ENCODE measurements at places on chromosomes 5 and 9.
A peak's percentile ranks its signal among the peaks of the same experiment; 100 is the strongest.

DNA sequence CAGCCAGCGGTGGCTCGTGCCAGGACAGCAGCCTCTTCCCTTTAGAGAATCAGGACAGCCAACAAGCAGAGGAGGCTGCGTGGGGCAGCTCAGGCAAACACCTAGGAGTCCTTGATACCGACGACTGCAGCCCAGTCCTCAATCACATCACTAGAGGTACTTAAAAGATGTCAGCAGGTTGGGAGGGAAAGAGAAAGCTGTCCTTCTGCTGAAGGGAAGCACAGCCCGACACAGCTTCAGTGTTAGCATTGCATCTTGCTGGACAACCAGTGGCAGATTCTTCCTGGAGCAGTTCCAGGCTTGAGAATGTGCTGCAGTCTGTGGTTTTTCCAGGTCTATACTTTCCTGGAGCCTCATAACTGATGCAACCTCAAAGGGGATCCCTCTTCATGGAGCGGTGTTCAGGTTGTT lies 230.5 kb downstream of the SYK start:
- DNase-seq = no peak

DNA sequence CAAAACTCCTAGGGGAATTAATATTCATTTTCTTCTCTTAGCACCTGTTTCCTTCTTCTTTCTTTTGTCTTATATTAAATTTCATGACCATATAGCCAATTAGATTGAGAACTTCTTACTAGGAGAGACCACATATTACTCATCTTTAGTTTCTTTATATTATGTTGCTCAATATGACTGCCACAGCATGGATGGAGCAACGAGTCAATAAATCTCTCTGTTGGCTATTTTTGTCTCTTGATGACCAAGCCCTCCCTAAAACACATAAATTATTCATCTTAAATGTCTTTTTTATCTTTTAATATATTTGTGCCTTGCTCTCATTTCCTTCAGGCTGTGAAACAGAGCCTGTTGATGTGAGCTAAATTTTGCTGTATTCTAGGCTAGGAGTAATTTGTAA lies 123.0 kb downstream of the ADAMTSL1 start:
- DNase-seq = no peak

GRCh38 chr5:87361031-87361445 lies 51.7 kb downstream of the CCNH start:
- DNase-seq = no peak

DNA sequence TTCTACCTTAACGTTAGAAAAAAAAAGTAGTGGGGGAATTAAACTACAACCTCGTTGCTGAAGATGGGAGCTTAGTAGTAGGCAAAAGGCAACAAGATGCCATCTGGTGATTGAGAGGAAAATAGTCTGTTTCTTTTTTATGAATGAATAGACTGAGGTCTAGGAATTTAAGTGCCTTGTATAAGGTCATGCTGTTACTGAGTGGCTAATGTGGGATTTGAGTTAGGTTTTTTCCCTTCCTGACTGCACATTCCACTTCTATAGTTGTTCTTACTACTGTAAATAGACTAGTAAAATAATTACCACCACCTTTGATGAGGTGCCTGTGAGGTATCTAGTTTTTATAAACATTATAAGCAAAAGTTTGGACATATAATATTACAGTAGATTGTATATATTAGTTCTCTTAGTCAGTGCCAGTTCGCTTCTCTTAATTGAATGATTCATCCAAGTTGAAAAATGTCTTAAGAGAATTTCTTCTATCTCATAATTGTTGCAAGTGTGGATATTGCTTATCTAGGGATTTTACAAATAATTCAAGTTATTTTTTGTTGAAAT lies 19.1 kb downstream of the FSD1L start:
- DNase-seq = no peak

DNA sequence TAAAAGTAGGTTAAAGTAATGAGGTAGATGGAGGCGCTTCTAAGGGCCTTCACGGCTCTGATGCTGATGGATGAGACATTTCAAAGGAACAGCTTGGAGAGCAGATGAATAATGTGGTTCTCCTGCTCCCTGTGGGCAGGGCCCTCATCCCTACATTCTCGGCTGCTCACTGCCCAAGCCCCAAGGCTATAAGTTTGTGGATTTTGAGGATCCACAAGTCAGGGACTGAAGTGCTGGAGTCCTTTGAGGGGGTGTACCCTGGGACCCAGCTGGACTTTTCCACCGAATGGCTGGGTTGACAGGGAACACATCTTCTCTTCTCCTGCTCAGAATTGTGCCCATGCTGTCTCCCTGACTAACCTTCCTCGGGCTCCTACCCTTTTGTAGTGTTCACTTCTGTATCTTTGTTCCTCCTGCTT lies 21.4 kb upstream of the CXCL14 start:
- DNase-seq = no peak

DNA sequence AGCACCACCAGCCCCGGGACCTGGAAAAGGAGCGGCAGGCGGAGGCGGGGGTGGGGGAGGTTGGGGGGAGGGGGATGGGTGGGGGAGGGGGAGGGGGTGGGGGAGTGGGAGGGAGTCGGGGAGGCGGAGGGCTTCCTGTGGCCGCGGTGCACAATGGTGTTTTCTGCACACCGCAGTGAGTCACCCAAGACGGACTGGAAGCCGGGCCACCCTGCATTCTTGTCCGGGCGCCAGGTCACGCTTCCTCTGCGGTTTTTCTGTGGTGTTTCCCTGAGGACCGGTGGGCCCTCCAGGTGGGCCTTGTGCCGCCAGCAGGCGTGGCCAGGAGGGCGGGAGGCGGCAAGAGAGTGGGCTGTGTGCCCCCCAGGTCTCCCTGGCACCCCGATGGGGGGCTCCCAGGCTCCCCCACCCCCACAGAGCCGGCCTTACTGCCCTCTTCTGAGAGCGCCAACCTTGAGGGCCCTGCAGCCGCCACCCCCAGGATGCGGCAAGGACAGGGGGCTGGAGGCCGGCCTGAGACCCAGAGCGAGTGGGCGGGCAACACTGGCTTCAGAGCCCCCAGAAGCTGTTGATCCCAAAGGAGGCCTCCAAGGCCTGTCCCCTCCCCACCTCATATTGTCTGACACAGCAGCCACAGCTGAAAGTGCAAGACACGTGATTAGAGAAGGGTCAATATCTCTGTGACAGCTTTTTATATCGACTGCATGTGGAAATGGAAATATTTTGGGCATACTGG lies 11.1 kb downstream of the EXD3 start:
- peak; percentile 61 for DNase-seq

GRCh38 chr9:116605904-116606341 lies 81.2 kb upstream of the TRIM32 start:
- DNase-seq = no peak

GRCh38 chr9:126043681-126044080 lies 282.9 kb upstream of the MVB12B start:
- DNase-seq = no peak
